Activated CD4-positive, alpha-beta T cell treated with anti-CD3 and anti-CD28 coated beads for 36 hours (primary cell): ENCODE measurements at places on chromosomes 16 and 17. TPM values are rescaled to one million over a fixed set of nuclear protein-coding genes. Genes with fewer than 3 reads are reported as not detected.

- DNase-seq: peak; percentile 7
- H3K27ac ChIP-seq: no peak overlapping the region
- no peaks in the 10 kb centered on the region for H3K36me3 ChIP-seq
- H3K4me3 ChIP-seq: peak overlapping the region; percentile 31
Measured at GRCh38 chr17:55264278-55264644, 499 bp upstream of the HLF start.

The PITPNM3 gene
- total RNA-seq: 0.72 TPM

DNA sequence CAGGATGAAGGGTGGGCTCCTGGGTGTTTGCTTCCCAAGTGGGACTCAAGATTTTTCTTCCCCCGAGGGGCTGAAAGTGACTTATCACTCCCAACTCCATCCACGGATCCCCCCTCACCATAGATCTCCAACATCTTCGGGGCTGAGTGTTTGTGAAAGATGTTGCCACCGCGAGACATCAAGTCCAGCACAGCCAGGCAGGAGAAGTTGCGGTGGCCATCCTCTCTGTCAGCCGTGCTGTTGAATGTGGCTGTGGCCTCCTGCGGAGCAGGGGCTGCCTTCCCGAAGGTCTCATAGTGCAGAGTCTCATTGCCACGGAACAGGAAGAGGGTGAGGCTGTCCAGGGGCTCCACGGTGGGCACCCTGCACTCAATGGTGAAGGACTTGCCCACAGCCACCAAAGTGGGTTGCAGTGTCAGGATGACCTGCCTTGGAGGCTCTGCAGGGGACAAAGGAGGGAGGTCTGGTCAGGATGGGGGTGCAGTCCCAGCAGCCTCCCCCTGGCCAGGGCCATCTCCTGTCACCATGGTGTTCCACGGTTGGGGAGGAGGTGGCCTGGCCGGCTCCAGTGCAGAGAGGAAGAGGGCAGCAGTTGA is 5.5 kb downstream of the PRR29 start:
- no peak overlapping the region for H3K4me3 ChIP-seq
- H3K36me3 ChIP-seq: peaks cover 9% of the 10 kb centered on the region
- no peak for DNase-seq
- peak overlapping the region; percentile 10 for H3K27ac ChIP-seq

- peaks cover 39% of the 10 kb centered on the region for H3K36me3 ChIP-seq
- no peak for DNase-seq
- H3K4me1 ChIP-seq: peaks cover 92% of the 10 kb centered on the region
- H3K27me3 ChIP-seq: no peaks in the 10 kb centered on the region
Measured at GRCh38 chr16:89482150-89482816, 8.1 kb downstream of the ANKRD11 start.
